ENCODE measurements at places on chromosomes 2 and 18.

DNA sequence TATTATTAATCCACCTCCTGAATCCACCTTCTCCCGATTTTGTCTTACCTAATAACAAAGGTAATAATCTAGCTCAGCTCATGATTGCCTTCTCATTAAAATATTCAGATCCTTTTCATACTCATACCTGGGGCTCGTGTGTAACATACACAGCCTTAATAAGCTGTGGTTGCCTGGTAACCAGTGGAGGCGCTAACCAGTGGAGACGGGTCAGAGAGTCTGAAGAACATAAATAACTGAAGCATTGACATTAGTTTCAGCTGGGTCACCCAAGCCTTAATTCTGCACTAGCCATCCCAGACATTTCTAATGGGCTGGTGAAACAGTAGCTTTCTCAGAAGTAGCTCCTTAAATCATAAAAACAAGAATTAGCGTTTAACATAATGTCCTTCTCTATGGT, 14.8 kb upstream of the DTNA start:
- DNase-seq = no peak

DNA sequence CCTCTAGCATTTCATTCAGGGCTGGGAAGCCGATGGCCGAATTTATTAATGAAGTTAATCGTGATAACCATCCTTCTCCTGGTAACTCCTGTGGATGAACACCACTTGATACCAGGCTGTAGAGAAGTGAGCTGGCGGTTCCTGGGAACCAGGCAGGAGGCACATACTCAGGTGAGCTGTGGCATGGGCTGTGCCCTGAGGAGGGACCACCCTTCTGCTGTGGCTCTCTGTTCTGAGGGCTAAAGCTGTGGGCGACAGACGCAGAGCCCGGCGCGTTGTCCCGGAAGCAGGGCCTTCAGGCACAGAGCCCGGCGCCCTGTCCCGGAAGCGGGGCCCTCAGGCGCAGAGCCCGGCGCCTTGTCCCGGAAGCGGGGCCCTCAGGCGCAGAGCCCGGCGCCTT, 462.3 kb upstream of the SALL3 start:
- DNase-seq = no peak

GRCh38 chr2:189841019-189841418, 56.8 kb downstream of the PMS1 start:
- DNase-seq = no peak

- DNase-seq = no peak
Observed at GRCh38 chr18:79857082-79857671, 59.4 kb downstream of the KCNG2 start.

- DNase-seq = no peak
Observed at GRCh38 chr2:238843476-238843875, 4.4 kb upstream of the TWIST2 start.

GRCh38 chr2:66318009-66318561, 116.8 kb upstream of the MEIS1 start:
- DNase-seq = no peak

DNA sequence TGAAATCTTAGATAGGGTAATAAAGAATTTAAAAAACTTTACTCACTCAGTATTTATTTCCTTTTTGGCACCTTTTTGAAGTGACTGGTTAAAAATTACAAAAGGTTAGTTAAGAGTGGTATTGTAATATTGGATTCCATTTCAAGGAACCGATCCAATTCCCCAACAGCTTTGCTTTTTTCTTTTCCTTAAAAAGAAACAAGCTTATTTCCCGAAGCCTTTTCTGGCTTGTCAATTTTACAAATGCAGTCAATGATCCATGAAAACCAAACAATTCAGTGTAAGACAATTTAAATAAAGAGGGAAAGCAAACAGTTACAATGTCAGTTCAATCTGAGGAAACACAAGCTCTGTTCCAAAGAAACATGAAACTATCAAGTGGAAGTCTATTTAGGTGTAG, 200.2 kb downstream of the RIT2 start:
- no peak for DNase-seq
